ENCODE measurements at places on chromosomes 2 and 18.

DNA sequence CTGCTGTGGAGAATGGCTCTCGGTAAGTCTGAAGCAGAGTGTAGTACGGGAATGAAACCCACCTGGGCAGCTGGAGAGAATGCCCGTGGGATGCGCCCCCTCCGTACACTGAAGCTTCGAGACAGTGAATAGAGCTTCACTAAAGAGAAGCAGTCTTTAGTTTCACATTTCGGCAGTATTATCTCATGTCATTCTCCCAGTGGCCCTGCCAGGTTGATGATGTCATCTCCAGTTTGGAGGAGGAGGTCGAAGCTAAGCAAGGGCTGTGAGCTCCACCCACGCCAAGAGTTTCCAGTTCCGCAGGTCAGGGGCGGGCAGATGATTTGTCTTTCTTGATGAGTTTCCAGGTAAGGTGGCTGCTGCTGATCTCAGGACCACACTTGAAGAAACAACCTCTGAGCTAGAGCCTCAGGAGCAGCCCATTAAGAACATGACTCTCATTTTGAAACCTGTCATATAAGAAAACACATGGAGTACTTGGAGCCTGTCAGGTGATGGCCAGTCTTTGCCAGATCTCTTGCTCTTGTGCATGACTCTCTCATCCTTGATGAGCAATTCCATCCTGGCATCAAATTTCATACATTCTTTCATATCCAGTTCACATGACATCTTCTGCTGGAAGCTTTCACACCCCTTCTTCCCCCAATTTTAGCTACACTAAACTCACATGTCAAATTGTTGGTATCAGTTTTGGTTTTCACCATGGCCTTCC is 475.0 kb downstream of the RNF144A start:
- DNase-seq = no peak

GRCh38 chr2:66481100-66481549 is 46.2 kb downstream of the MEIS1 start:
- no peak for DNase-seq

DNA sequence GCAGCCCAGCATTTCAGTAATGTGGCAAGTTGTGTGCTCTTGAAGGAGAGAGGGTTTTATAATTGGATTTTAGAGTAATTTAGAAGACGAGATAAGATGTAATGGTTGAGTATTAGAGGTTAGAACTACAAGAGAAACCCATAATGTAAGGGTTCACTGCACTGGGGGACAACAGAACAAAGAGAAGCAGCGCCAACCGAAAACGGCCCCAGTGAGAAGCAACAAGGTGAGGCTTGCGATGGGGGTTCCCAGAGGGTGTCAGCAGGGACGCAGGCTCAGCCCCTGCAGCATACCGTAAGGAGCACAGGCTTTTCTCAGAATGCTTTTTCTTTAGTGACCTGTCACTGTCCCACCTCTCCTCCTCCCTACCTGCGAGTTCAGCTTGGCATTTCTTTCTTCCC is 183.9 kb upstream of the ETAA1 start:
- DNase-seq = no peak

DNA sequence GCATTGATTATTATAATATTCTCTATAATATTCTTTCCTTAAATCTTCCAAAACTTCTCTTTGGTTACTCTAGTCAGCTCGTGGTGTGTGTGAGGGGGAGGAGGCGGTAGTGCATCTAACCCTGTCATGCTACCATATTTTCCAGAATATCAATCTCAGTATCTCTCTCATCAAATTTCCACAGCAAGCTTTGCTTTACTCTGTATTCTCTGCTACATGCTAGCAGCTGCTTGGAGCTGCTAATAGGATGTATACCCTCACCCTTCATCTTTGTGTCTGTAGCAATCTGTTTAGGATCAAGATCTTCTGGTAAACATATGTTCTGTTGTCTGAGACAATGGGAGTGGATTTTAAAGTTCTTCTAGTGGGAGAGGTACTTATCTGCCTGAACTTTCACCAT is 303.8 kb upstream of the KLHL14 start:
- no peak for DNase-seq

DNA sequence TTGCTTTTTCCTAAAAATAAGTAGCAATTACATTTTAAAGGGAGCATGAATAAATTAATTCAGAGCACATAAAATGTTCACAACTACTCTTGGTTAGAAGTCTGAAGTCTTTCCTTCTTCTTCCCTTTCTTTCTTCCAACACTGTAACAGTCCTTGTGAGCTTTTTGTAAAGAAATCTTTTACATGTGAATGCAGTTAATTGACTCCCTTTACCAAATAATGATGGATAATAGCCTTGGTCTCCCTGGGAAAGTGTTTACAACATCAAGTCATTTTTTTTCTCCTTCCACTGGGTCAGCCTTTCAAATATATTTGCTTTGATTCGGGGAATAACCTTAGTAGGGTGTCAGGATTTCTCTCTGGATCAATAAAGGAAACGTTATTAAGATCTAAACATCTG is 39.1 kb downstream of the CALCRL start:
- no peak for DNase-seq

GRCh38 chr2:197121255-197121654 is 189.3 kb downstream of the ANKRD44 start:
- no peak for DNase-seq

GRCh38 chr2:107570876-107571275 is 255.8 kb upstream of the RGPD4 start:
- no peak for DNase-seq

DNA sequence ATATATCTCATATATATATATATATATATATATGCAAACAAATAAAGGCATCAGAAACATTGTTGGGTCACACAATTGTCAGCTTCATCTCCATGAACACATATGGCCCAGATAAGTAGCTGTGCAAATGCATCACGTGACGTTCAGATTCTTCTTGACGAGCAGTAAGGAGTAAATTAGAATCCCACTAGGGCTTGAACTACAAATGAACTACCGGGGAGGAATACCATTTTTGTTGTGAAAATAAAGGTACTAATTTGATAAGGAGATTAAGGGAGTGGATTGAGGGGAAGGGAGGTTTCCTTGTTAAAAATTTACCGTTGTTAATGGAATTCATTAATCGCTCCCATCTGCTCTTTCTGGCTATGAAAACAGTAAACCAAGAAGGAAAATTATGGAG is 186.5 kb upstream of the COPS8 start:
- no peak for DNase-seq

- no peak for DNase-seq
Observed at GRCh38 chr2:207154556-207155510, 10.9 kb downstream of the KLF7 start.

DNA sequence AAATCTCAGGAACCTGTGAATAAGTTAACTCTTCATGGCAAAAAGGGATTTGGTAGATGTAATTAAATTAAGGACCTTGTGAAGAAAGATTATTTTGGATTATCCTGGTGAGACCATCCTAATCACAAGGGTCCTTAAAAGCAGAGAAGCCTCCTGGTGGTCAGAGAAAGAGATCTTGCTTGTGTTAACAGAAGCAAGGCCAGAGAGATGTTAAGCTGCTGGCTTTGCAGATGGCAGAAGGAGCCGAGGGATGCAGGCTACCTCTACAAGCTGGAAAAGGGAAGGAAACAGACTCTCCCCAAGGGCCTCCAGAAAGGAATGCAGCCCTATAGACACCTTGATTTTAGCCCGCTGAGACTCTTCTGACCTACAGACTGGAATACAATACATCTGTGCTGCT is 197.0 kb downstream of the STK39 start:
- DNase-seq = no peak

DNA sequence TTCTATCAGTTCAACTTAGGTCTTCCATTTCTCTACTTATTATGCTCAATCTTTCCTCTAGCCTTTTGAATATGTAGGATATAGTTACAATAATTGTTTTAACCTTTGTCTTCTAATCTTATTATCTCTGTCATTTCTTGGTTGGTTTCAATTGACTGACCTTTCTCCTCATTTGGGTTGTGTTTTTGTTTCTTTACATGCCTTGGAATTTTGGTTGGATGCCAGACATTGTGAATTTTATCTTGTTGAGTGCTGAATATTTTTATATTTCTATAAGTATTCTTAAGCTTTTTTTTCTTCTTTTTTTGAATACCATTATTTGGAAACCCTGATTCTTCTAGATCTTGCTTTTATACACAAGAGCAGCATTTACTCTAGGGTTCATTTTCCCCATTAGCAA is 30.7 kb upstream of the TMEM247 start:
- no peak for DNase-seq

GRCh38 chr2:188503975-188504374 is 212.3 kb downstream of the GULP1 start:
- no peak for DNase-seq

DNA sequence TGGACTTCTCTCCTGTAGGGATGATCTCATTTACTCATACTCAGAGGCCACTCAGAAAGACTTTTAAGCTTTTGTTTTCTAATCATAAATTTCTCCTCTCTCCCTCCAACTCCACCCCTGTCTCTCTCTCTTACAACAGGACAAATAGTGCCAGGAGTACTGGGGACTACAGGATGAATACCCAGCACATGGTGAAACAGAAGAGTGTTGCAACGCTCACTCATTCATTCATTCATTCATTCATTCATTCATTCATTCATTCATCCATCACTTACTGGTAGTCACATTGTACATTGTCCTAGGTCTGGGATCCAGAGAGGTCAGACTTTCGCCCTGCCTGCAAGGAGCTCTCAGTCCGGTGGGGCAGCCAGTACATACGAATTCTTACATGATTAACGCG is 97.6 kb downstream of the KLHL29 start:
- no peak for DNase-seq

GRCh38 chr18:12659904-12660605 is 2.1 kb upstream of the SPIRE1 start:
- DNase-seq = no peak

- no peak for DNase-seq
Observed at GRCh38 chr2:224885836-224886547, 156.3 kb downstream of the DOCK10 start.

- DNase-seq = no peak
Observed at GRCh38 chr2:216109962-216110614, 940 bp downstream of the XRCC5 start.

GRCh38 chr2:52113338-52113737 is 1081.4 kb upstream of the NRXN1 start:
- no peak for DNase-seq

GRCh38 chr18:58362829-58363271 is 266.0 kb downstream of the ALPK2 start:
- DNase-seq = no peak

DNA sequence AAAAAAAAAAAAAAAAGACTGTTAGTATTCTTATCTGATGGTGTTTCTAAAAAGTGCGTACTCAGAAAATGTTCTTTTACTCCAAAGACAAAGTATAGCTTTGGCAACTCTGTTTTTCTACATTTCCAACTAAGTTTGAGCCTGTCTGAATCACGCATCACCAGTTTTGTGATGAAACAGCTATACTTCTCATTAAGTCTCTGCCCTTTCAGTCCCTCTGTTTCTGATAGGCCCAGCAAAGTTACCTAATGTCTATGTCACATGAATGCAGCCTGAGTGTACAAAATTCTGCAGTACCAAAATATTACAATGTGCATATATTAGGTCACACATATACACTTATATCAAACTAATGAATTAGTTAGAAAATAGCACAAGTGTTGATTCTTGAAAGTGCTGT is 22.4 kb downstream of the TWSG1 start:
- DNase-seq = no peak

DNA sequence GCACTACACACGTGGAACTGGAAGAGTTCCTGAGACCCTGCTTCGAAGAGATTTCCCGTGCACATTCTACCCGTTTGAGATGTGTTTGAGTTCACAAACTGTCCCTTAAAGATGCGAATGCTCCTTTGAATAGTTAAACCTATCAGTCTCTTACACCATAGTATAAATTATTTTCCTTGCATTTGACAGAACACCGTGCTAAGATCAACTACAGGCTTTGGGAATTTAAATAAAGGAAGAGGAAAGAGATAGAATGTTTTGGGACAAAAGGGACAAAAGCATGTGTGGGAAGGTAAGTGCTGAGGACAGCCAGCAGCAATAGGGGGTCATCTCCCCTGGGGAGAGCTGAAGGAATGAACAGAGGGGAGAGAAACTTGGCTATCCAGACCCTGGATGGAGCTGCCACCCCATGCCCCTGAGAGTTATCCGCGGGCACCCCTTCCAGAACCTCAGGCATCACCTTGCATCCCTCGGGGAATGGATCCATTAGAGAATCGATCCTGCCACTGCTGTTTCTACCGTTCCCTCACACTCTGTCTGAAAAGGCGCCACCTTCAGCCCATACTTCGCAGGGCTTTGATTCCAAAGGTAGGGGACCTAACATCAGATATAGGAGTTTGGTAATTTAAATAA is 888 bp upstream of the ADCY3 start:
- no peak for DNase-seq

DNA sequence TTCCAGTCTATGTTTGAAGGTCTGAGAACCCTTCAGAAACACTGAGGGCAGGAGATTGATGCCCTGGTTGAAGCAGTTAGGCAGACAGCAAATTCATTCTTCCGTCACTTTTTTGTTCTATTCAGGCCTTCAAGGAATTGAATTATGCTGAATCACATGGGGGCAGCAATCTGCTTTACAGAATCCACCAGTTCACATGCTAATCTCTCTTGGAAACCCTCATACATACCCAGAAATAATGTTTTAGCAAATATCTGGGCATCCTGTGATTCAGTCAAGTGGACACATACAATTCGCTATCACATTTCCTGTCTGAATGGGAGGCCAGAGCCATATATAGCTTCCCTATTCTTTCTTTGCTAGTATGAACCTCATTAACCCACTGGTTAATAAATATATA is 301.4 kb upstream of the CNTNAP5 start:
- DNase-seq = no peak

GRCh38 chr2:132943829-132944228 is 273.8 kb upstream of the LYPD1 start:
- DNase-seq = no peak

- DNase-seq = no peak
Observed at GRCh38 chr18:63241317-63241712, 78.3 kb downstream of the BCL2 start.
